ENCODE measurements at places on chromosomes 2 and 18.
A peak's percentile ranks its signal among the peaks of the same experiment; 100 is the strongest.

DNA sequence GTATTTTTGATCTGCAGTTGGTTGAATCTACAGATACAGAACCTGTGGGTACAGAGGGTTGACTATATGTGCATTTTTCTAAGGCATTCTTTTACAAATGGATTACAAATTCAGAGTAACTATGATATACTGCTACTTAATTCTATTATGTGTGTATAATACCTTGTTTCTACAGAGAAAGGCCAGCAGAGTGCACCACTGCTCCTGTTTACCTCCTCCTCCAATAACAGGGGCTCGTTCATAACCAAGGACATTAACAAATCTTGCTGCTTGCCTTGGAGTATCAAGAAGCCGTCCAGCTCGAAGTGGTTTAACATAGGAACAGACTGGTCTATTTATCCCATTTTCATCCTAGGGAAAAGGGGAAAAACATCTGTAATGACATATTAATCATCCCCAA lies 16.4 kb downstream of the CEP76 start:
- no peak for DNase-seq

- no peak for DNase-seq
Measured at GRCh38 chr2:197238043-197238365, 72.6 kb downstream of the ANKRD44 start.

GRCh38 chr2:9961013-9961412 lies 9.5 kb downstream of the GRHL1 start:
- DNase-seq: no peak

DNA sequence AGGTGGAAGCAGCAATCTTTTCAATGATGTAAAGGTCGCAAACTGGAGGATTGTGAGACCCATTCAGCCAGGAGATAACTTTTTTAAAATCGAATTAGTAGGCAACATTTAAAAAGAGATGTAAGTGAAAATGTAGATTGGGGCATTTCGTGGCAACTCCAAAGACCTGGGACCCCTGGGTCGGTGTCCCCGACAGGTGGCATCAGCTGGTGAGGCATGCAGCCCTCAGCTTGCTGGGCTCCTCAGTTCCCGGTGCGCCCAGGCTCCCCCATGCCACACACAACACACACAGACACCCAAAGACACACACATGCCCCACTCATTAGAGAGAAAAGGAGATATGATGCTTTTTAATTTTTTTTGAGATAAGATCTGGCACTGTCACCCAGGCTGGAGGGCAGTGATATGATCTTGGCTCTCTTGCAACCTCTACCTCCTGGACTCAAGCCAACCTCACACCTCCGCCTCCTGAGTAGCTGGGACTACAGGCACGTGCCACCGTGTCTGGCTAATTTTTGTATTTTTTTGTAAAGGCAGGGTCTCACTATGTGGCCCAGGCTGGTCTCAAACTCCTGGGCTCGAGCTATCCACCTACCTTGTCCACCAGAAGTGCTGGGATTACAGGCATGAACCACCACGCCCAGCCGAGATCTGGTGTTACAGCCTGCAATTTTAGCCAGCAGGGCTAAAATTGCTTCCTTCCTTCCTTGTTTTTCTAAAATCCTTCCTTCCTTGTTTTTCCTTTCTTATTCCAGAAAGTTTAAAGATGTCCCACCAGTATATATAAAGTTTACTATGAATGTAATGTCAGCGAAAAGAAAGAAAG lies 122.6 kb upstream of the EPAS1 start:
- no peak for DNase-seq

DNA sequence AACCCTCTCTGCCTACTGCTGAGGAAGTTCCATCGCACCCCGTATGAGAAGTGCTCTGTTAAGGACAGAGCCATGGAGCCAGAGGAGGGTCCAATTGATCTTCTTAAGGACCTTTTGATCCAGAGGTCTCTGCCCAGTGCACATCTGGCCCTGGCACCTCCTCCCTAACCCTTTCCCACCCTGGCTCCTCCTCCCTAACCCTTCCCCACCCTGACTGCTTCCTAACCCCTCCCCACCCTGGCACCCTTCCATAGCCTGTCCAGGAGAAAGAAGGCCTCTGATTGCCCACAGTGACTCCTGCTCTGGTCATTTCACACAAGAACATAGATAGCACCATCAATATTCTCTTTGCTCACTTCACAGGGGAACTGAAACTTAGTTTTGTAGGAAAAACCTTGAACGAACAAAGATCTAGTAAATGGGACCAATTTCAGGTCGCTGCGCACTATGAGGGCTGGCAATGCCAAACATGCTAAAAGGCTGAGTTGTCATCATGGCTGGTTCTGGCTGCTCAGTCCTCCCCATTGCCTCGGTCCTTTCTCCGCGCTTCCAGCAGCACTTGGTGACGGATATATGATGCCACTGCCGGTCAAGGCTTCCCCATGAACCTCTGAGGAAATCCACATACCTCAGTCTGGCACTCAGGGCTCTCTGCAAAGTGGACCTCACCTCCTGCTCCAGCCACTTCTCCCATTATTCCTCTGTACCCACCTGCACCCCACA lies 49.2 kb downstream of the PKDCC start:
- no peak for DNase-seq

DNA sequence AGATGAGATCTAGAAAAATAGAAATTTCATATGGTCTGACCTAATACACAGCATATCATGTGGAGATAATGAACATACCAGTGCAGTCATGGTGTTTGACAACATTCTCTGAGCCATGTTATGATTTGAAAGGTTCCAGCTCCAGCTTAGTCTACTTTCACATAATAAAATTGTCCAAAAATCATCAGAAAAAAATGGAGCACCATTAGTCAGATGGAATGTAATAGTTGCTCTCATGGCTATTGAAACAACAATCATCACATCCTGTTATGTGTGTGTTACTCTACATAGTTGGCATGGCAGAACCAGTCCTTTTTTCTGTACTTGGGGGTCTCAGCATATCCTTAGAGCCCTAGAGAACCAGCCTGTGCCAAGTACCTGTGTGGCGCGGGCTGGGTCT lies 678.9 kb upstream of the FANCL start:
- DNase-seq: no peak

GRCh38 chr2:36886664-36887063 lies 79.7 kb downstream of the STRN start:
- DNase-seq: no peak

DNA sequence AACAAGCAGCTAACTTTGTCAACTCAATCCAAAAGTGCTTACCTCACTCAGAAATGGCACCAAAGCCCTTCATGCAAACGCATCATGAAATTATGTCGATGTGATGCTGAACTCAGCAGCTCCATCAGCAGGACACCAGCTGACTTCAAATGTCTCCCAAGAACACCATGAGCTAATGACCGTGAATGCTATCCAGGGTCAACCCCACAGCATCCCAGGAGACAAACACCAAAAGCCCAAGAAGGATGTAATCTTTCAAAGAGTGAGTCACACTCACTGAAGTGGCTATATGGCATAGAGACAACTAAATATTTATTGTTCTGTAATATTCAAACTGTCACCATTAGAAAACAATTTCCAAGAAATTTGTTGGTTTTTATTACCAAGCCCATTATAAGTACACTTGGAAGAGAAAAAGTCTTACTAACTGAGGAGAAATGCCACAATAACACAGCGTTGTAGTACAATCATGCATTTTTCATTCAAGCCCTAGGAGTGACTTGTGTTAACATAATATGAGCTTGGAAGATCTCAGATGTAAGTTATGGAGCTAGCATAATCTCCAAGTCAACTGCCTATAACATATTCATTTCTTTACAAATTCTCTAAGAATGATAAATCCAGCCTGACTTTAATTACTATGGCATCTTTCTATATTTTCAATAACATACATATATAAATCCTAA lies 165.0 kb upstream of the CCDC68 start:
- no peak for DNase-seq

- DNase-seq: no peak
Measured at GRCh38 chr2:6845312-6845711, 20.4 kb downstream of the CMPK2 start.

GRCh38 chr2:15527074-15527739 lies 33.9 kb downstream of the NBAS start:
- DNase-seq: no peak

- DNase-seq: no peak
Measured at GRCh38 chr2:177352441-177353186, 40.0 kb upstream of the AGPS start.

GRCh38 chr2:168499500-168499899 lies 43.4 kb downstream of the CERS6 start:
- no peak for DNase-seq

DNA sequence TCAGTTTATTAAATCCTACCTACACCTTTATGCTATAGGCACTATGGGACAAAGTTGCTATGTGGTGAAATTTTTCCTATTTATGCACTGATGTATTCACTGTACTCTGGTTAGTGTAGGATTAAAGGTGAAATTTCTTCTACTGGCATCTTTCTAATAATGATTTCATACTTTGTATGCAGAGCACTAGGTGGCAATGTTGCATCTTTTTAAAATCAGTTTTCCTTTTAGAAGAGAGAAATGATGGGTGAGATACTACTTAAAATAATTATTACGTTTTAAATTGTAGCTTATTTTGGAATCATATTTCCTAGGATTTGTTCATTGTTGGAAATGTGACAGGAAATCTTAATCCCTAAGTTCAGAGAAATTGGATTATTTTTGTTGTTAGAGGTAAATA lies 150.9 kb downstream of the CD8B2 start:
- DNase-seq: peak; percentile 19

- peak; percentile 77 for DNase-seq
Measured at GRCh38 chr2:109175350-109175678, 46.3 kb downstream of the SH3RF3 start.

- DNase-seq: no peak
Measured at GRCh38 chr2:237935740-237936452, 30.9 kb upstream of the UBE2F start.

- DNase-seq: no peak
Measured at GRCh38 chr2:204479557-204479956, 65.7 kb upstream of the PARD3B start.

- no peak for DNase-seq
Measured at GRCh38 chr18:63342206-63342605, 22.6 kb upstream of the BCL2 start.

- DNase-seq: no peak
Measured at GRCh38 chr2:159185401-159186130, 100.9 kb downstream of the WDSUB1 start.

- DNase-seq: no peak
Measured at GRCh38 chr2:112141626-112142007, 3.4 kb downstream of the FBLN7 start.

- no peak for DNase-seq
Measured at GRCh38 chr18:38243291-38243690, 677.7 kb upstream of the CELF4 start.

- DNase-seq: peak; percentile 82
Measured at GRCh38 chr18:80181642-80182461, 65.5 kb downstream of the PARD6G start.

- DNase-seq: no peak
Measured at GRCh38 chr2:212186166-212186565, 352.4 kb downstream of the ERBB4 start.

All from LNCaP clone FGC (cell line).